ENCODE measurements at places on chromosomes 6 and 20. TPM values are rescaled to one million over a fixed set of nuclear protein-coding genes. Genes with fewer than 3 reads are reported as not detected.

Gene ASIP
- total RNA-seq: 32.6 TPM

Gene SNAP25
- 0.22 TPM for total RNA-seq

Gene RAMACL
- total RNA-seq: 0.77 TPM

Gene RAET1L
- not detected for total RNA-seq

Gene POU5F1
- total RNA-seq: 0.69 TPM

Gene FGD2
- total RNA-seq: 6.0 TPM

Gene ALDH5A1
- 27.6 TPM for total RNA-seq

Gene PAK5
- not detected for total RNA-seq

Gene PLN
- 2,329 TPM for total RNA-seq

Gene LGSN
- total RNA-seq: not detected

Gene HSPA1B
- total RNA-seq: 184 TPM

Gene CST2
- total RNA-seq: not detected

Gene PMEPA1
- total RNA-seq: 36.4 TPM

GRCh38 chr20:11926292-11926998 lies 8.8 kb downstream of the BTBD3 start:
- H3K4me1 ChIP-seq: peaks cover 38% of the 10 kb centered on the region
- DNase-seq: no peak
- H3K36me3 ChIP-seq: peaks cover 47% of the 10 kb centered on the region
- no peak overlapping the region for H3K4me3 ChIP-seq
- no peak overlapping the region for H3K27ac ChIP-seq
- no peaks in the 10 kb centered on the region for H3K27me3 ChIP-seq

DNA sequence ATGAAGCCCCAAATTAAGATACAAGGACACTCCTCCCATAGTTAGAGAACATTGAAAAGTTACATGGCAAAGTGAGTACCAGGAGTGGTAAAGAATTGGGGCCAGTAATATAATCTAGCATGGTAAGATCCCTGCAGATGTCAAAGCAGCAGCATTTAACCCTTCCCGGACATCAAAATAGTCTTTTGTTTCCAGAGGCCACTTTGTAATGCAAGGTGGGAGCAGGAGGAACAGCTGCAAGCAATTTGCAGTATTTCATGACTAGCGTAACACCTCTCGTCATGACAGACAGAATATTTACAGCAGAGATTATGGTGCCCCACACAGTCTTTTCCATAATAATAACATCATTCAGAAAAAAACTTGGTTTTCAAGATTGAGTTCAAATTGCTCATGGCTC lies 123.2 kb upstream of the VGLL2 start:
- no peaks in the 10 kb centered on the region for H3K27me3 ChIP-seq
- peaks cover 23% of the 10 kb centered on the region for H3K4me1 ChIP-seq
- no peak overlapping the region for H3K4me3 ChIP-seq
- DNase-seq: no peak
- H3K36me3 ChIP-seq: no peaks in the 10 kb centered on the region

- H3K4me1 ChIP-seq: peaks cover 89% of the 10 kb centered on the region
- no peak overlapping the region for H3K4me3 ChIP-seq
- peaks cover 16% of the 10 kb centered on the region for H3K36me3 ChIP-seq
- H3K27ac ChIP-seq: peak overlapping the region; percentile 56
Measured at GRCh38 chr6:45920819-45921511, 94.7 kb downstream of the CLIC5 start.

GRCh38 chr20:62359043-62359490 lies 8.0 kb downstream of the LAMA5 start:
- DNase-seq: no peak
- H3K36me3 ChIP-seq: peaks cover 8% of the 10 kb centered on the region
- H3K27ac ChIP-seq: peak overlapping the region; percentile 98
- H3K4me1 ChIP-seq: peaks cover 96% of the 10 kb centered on the region
- H3K27me3 ChIP-seq: no peaks in the 10 kb centered on the region

- no peaks in the 10 kb centered on the region for H3K27me3 ChIP-seq
- H3K36me3 ChIP-seq: peaks cover 3% of the 10 kb centered on the region
- peaks cover 70% of the 10 kb centered on the region for H3K4me1 ChIP-seq
Measured at GRCh38 chr6:56691286-56691595, 48.6 kb upstream of the DST start.

DNA sequence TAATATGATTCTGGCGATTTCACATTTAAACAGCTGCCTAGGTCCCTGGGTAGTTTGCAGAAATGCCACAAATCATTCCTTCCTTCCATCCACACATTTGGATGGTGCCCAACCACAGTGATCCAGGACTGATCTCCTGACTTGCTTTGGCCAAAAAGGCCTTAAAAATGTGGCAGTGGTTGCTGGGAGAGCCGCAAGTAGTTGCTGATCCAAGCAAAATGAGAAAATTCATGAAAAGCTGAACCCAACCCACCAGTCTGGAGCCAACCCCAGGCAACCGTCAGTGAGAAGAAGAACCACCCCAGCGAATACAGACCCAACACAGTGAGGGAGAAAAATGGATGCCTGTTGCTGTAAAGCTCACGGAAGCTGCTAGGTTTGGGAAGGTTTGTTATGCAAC lies 25.1 kb downstream of the RALGAPA2 start:
- no peaks in the 10 kb centered on the region for H3K27me3 ChIP-seq
- H3K4me1 ChIP-seq: peaks cover 61% of the 10 kb centered on the region
- H3K27ac ChIP-seq: no peak overlapping the region

DNA sequence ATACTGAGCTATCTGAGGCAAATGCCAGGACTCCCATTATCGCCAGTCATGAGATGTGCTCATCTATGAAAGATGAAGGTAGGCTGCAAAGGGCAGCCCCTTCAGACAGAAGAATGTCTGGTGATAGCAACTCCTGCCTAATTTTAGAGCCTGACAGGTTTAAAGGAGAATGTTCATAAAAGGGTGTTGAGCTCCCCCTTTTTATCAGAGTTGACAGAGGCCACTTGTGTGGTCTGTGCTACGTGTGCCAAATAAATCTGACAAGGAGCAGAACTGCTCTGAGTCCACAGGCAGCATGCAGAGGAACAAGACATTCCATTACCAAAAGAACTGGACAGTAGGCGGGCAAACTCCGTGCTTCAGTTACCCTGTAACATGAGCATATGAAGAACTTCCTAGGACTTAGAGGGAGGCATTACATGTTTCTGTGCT lies 101.8 kb downstream of the PREP start:
- H3K27ac ChIP-seq: peak overlapping the region; percentile 74
- H3K27me3 ChIP-seq: no peaks in the 10 kb centered on the region
- H3K36me3 ChIP-seq: peaks cover 10% of the 10 kb centered on the region
- DNase-seq: no peak
- H3K4me3 ChIP-seq: peak overlapping the region; percentile 1
- H3K4me1 ChIP-seq: peaks cover 20% of the 10 kb centered on the region

- DNase-seq: no peak
- H3K4me1 ChIP-seq: no peaks in the 10 kb centered on the region
- H3K36me3 ChIP-seq: no peaks in the 10 kb centered on the region
- H3K27me3 ChIP-seq: no peaks in the 10 kb centered on the region
Measured at GRCh38 chr6:68776354-68776753, 141.3 kb downstream of the ADGRB3 start.

DNA sequence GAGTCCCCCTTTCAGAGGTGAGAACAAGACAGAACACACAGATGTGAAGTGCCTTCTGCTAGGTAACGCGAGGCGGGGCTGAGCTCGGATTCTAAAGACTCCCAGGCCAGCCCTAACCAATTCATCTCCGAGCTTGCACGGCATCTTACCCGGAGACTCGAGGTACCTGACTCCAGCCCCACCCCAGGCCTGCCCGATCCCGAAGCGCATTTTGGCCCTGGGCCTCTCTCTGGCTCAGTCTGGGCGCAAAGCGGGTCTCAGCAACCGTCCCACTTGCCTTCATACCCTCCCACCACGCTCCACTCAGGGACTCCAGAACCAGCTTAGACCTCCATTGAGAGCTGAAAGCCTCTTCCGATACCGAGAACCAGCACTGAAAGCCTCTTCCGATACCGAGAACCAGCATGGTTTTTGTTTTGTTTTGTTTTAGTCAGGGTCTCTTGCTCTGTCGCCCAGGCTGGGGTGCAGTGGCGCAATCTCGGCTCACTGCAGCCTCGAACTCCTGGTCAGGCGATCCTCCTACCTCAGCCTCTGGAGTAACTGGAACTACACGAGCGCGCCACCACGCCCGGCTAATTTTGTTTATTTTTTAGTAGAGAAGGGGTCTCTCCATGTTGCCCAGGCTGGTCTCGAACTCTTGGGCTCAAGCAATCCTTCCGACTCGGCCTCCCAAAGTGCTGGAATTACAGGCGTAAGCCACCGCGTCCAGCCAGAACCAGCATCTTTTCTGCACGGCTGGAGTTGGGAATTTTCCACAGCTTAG lies 557 bp upstream of the DYNLRB1 start:
- H3K27me3 ChIP-seq: no peaks in the 10 kb centered on the region
- H3K4me1 ChIP-seq: peaks cover 79% of the 10 kb centered on the region
- peak; percentile 30 for DNase-seq
- peak overlapping the region; percentile 97 for H3K27ac ChIP-seq

- peaks cover 65% of the 10 kb centered on the region for H3K4me1 ChIP-seq
- peak overlapping the region; percentile 46 for H3K27ac ChIP-seq
- no peak overlapping the region for H3K4me3 ChIP-seq
- no peaks in the 10 kb centered on the region for H3K27me3 ChIP-seq
- no peaks in the 10 kb centered on the region for H3K36me3 ChIP-seq
- no peak for DNase-seq
Measured at GRCh38 chr6:75374961-75375400, 90.4 kb upstream of the TMEM30A start.

DNA sequence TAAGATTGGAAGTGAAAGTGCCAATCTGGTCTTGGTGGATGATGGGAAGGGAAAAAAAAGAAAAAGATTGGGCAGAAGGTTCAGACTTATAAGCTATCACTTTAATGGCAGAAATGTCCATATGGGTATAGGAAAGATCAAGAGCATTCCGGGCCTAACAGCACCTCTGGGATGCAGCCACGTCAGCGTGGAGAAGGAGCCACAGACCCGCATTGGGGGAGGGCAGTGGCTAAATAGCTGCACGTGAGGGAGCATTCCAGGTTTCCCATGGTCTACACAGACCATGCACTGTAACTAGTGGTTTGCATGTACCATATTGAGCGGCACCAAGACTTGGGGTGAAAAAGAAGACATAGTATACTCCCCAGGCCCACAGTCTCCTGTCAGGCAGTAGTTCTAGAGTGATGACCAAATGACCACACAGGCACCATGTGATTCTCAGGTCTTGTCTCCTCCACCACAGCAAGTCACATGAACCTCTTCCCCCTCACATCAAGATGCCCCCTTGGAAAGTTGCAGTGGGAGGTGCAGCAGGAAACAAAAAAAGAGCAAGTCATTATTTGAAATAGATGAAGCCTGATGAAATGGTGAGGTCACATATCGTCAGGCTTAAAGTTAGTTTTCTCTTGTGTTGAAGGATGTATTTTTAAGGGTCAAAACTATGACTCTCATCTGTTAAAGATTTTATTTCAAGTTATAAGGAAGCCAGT lies 94.4 kb upstream of the TNFAIP3 start:
- H3K4me3 ChIP-seq: no peak overlapping the region
- no peak for DNase-seq
- H3K27me3 ChIP-seq: no peaks in the 10 kb centered on the region
- H3K4me1 ChIP-seq: peaks cover 9% of the 10 kb centered on the region
- no peaks in the 10 kb centered on the region for H3K36me3 ChIP-seq
- no peak overlapping the region for H3K27ac ChIP-seq

DNA sequence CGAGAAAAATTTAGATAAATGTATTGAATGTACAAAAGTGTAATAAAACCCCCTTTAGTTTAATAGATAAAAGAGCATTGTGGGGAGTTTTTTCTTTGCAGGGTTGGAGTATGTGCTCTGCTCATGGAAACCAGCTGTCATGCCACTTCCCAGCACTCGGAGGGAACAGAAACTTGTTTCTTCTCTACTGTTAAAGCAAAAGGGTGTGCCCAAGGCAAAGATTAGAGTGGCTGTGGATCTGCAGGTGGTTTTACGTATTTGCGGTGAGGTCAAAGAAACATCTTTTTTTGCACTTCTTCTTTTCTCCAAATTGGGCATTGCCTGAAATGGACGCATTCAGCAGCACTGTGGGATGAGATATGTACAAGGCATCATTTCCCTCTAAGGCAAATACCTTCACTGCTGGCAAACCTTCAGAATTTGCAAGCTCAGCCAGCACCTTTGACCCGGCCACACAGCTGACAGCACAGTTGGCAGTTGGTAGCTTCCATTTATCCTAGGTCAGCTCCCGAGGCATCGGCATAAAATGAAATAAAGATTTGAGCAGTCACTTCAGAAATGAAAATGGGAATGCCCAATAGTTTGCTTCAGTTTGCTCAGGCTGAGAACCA lies 178.4 kb upstream of the EYA4 start:
- peak overlapping the region; percentile 85 for H3K27ac ChIP-seq
- no peaks in the 10 kb centered on the region for H3K36me3 ChIP-seq
- peaks cover 27% of the 10 kb centered on the region for H3K4me1 ChIP-seq
- no peak for DNase-seq
- peak overlapping the region; percentile 6 for H3K4me3 ChIP-seq

DNA sequence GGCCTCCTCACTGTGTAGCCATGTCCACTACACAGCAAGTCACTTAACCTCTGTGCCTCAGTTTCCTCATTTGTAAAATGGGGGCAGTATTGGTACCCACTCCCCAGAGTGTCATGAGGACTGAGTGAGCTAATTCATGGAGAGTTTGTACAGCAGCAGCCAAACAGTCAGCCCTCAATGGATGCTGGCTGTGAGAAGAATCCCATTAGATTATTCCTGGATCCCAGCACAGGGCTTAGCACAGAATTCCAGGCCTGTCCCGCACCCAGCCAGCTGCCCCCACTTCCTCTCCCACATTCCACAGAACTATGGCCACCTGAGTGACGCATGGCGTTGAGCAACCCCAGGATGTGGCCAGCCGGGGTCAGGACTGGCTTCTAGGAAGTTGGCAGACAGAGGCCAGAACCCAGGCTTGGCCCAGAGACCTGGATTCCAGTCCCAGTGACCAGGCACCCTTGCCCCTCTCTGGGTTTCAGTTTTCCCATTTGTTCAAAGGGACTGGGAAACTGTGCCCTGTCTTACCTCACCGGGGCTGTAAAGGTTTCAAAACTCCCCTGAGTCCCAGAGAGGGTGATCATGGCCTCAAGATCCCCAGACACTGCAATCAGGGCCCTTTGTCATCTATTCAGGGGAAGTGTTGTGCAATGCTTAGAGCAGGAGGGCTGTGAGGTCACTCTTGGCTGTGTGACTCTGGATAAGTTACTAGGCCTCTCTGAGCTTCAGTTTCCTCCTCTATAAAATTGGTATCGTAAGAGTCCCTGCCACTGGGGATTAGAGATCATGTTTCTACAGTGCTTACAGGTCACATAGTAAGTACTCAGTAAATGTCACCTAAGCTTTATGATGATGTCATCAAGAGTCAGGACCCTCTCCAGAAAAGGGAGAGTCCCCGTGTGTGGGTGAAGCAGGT lies 3.0 kb upstream of the TGM2 start:
- H3K36me3 ChIP-seq: no peaks in the 10 kb centered on the region
- peaks cover 48% of the 10 kb centered on the region for H3K4me1 ChIP-seq
- no peak overlapping the region for H3K4me3 ChIP-seq
- peak overlapping the region; percentile 66 for H3K27ac ChIP-seq
- peak; percentile 78 for DNase-seq

DNA sequence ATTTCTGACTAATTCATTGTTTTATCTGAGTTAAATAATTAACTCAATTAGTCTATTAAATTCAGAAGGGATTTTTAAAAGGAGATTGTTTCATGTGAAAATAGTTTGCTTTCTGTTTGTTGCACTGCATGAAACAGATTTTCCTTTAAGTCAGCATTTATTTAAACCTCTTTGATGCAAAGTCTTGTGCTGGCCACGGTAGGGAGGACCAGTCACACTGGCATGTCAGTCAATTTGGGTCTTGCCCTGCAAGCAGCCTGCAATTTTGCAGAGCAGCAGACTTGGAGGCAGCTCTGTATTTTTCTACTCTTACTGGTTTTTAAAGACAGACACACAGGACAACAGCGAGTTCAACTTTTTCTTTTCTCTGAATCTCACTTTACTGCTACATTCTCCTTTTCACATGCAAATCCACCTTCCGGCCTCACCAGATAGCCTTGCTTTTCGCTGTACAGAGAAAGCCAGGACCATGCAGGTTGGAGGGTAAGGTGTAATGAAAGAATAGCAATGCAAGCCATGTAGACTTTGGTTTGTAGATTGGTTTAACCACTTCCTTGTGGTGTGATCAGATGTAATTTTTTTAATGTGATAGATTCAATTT lies 689.9 kb upstream of the AGPAT4 start:
- no peak overlapping the region for H3K27ac ChIP-seq
- H3K4me1 ChIP-seq: no peaks in the 10 kb centered on the region
- no peak for DNase-seq

All from left ventricle myocardium inferior (tissue), 1 donor.